ENCODE measurements at places on chromosomes 7 and 10.

- no peak for DNase-seq
Measured at GRCh38 chr10:126099366-126099765, 203.0 kb downstream of the FANK1 start.

GRCh38 chr7:24812305-24812945 lies 55.2 kb upstream of the GSDME start:
- DNase-seq, result no peak

DNA sequence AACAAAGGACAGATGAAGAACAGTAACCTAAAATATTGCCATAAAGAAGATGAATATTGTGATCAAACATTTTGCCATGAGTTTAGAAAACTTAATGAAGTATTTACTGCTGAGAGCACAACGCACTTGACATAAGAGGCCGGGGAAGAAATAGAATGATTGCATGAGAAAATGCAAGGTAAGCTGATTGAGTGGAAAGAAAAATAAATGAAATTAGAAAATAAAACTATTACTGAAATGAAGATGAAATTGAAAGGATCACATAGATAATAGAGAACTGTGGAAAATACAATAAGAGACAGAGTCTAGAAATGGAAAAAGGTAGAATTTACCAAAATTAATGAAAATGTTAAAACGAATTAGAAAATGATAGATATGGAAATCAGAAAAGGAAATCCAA lies 10.1 kb downstream of the RAB18 start:
- no peak for DNase-seq

- DNase-seq, result no peak
Measured at GRCh38 chr7:143408686-143409561, at the start of gene EPHA1. Gene EPHA1 (minus strand): TSS chr7:143408856. CDS start chr7:143408805, 51 bp downstream.

DNA sequence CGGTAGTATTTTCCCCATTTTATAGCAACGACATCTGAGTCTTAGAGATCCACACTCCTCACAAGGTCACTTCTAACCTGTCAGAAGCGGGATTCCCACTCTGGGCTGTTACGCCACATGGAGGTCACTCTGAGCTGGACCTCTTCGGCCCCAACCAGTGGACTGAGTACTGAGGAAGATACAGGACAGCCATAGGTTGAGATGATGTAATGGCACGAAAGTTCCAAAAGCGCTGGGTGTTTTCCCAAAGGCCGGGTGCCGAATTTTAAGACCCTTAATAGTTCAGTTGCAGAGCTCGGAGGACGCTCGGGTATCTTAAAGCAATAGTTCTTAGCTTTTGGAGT lies 699 bp downstream of the GHITM start:
- no peak for DNase-seq

GRCh38 chr7:138001529-138002095 lies at the start of gene CREB3L2:
Gene CREB3L2 (minus strand): TSS chr7:138002086. CDS start chr7:138001705, 381 bp downstream.
- no peak for DNase-seq
